ENCODE measurements at places on chromosomes 3 and 15. TPM values are rescaled to one million over a fixed set of nuclear protein-coding genes. Genes with fewer than 3 reads are reported as not detected.
A peak's percentile ranks its signal among the peaks of the same experiment; 100 is the strongest.

GRCh38 chr3:62370112-62370857, 3.1 kb downstream of the FEZF2 start:
- DNase-seq = no peak

GRCh38 chr3:54863366-54863765, 64.5 kb downstream of the LRTM1 start:
- DNase-seq = no peak

Gene SLC2A2
- not detected for total RNA-seq

- DNase-seq = peak; percentile 99
Observed at GRCh38 chr15:90165659-90166489, 35.3 kb upstream of the SEMA4B start.

Data from PC-3 (cell line).